ENCODE measurements at places on chromosomes 13 and 19.
A peak's percentile ranks its signal among the peaks of the same experiment; 100 is the strongest.

DNA sequence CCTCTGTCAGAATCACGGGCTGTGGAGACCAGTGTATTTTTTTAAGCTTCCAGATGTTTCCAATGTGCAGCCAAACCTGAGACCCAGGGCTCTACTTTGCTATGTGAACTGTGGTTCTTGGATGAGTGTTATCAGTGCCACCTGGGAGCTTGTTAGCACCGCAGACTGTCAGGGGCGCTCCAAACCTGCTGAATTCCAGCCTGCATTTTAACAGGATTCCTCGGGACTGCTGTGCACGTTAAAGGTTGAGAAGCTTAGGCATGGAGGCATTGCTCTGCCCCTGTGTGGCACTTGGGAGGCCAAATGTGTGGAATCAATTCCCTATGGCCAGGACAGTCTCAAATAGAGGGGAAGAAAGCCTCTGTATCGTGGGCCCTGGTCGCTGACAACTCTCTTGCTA is 80.3 kb downstream of the ANKRD10 start:
- DNase-seq: no peak

- DNase-seq: no peak
Measured at GRCh38 chr13:88464851-88465250, 793.7 kb downstream of the SLITRK5 start.

GRCh38 chr13:46682707-46683106 is 114.3 kb downstream of the ESD start:
- no peak for DNase-seq

GRCh38 chr13:108263621-108264355 is 5.7 kb upstream of the TNFSF13B start:
- DNase-seq: no peak

GRCh38 chr19:48450863-48451262 is 4.5 kb upstream of the KCNJ14 start:
- no peak for DNase-seq

GRCh38 chr19:16386619-16387240 is 62.1 kb downstream of the KLF2 start:
- peak; percentile 61 for DNase-seq

- DNase-seq: peak; percentile 34
Measured at GRCh38 chr19:48874303-48875135, 2.3 kb downstream of the PPP1R15A start.

Data from right hindlimb (tissue), 1 donor.